ENCODE measurements at places on chromosomes 7 and 10.

DNA sequence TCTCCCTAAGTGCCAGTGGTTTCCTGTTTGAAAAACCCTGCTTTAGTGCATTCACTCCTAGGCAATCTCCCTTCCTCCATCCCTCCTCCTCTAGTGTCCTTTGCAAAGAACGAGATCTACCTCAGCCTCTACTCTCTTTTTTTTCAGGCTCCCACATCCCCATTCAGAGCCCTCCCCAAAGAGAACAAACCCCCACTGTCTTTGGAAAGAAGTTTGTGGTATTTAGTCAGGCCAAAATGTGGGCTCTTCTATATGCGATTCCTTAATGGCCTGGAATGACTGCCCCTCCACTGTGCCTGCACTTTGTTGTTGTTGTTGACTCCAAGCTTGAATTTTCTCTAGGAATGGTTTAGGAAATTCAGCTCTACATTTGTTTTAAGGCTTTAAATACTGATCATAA lies 36.3 kb downstream of the PALS2 start:
- DNase-seq: no peak

DNA sequence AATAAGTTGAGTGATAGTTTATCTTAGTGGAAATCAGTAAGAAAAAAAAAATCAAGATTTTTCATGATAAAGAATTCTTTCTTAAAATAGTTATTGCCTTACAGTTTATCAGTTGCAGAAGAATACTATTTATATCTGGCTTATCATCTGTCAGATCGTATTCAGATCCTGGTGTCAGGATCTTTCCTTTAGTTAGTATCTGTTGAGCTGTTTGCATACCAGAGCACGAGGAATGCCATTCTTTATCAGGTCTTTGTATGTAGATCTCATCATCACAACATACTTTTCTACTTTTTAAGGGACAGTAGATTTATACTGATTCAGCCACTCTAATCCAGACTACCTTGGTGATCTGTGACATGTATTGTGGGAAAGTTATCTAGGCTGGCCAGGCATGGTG lies 12.5 kb downstream of the ENO4 start:
- DNase-seq: no peak

GRCh38 chr10:484925-485661 lies 204.4 kb downstream of the DIP2C start:
- DNase-seq: peak; percentile 54

DNA sequence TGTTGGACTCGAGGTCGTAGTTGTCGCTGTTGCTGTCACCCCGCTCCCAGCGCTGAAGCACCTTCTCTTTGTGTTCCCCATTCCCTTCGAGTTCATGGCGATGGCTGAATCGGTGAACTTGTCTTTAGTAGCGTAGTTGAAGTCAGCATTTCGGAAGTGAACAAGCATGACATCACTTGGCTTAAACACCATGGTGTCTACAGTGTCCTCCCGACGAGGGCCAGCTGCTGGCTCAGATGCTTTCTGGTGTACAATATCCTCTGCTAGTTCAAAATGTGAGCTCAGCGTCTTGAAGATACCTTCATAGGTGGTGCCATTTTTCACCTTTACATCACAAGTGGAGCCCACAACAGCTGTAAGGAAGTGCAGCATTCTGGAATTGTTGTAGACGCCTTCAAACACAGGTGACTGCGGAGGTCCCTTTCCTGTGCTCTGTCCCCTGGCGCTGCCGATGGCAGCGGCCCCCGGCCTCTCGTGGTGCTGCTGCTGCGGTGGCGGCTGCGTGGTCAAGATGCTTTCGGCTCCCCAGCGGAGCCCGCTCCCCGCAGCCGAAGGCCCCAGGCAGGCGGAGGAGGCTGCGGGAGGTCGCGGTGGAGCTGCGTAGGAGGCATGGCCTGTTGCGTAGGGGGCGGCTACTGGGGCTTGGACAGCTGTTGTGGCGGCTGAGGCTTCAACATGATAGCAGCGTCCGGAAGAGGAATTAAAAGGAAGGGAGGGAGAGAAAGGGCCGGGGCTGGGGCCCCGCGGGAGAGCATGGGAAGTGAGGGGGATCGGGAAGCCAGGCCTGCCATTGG lies 59.3 kb downstream of the ANKMY2 start:
- DNase-seq: no peak

DNA sequence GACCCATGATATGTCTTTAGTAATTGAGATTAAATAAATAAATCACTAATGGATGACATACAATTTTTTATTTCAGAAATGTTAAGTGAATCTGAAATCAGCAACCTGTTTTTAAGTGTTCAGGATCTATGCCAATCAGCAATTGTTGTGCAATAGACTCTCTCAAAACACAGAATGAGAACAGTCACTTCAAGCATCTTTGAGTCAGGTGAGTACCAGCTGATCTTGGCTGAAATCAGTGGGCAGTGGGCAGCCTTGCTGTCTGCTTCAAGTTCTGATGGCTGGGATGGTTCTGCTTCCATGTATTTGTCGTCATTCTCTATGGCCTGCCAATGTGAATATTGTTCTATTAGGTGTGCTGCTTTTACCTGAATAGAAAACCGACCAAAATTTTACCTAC lies 82.3 kb upstream of the NRG3 start:
- DNase-seq: no peak

- DNase-seq: peak; percentile 55
Measured at GRCh38 chr7:6106140-6106904, 75.1 kb downstream of the ANKRD61 start.

DNA sequence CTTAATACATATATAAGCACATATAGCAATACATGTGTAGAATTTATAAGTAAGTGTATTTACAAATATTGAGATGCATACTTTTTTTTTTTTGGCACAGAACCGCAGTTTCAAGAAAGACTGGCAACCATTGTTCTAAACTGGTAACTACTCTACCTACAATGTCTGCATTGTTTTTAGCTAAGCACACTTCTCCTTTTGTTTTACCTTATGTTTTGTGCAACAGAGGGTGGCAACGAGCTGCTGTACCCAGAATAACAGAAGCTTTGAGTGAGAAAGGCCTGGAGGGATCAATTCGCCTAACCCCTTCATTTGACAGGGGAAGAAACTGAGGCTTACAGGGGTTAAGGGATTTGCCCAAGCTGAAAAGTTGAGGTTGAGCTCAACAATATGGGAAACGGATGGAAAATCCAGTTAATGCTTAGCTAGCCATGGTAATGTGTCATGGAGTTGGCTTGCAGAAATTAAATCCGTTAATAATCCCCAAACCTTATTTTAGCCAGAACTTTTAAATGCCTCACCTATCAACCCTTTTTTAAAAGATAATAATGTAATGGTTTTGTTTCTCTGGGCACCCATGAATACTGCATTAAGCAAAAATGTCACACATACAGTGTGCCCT lies 25.5 kb downstream of the FZD1 start:
- DNase-seq: no peak

DNA sequence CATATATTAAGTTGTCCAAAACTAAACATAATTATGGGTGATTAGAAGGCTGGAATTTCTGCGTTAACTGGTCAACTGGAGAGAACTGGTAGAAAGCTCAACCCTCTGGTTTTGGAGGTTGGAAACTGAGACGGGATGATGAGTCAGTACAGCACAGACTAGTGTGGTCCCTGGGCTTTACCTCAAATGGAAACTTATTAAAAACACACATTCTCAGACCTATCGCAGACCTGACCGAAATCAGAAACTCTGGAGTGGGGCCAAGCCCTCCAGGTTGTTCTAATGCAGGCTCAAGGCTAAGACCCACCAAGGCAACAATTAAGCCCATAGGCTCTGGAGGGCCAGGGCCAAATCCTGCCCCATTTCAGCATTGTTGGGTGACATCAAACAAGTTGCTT lies 136.9 kb downstream of the KCNMA1 start:
- no peak for DNase-seq

GRCh38 chr10:69952821-69953221 lies 99.8 kb upstream of the MACROH2A2 start:
- no peak for DNase-seq

GRCh38 chr10:118356628-118357027 lies 14.5 kb upstream of the FAM204A start:
- DNase-seq: no peak

DNA sequence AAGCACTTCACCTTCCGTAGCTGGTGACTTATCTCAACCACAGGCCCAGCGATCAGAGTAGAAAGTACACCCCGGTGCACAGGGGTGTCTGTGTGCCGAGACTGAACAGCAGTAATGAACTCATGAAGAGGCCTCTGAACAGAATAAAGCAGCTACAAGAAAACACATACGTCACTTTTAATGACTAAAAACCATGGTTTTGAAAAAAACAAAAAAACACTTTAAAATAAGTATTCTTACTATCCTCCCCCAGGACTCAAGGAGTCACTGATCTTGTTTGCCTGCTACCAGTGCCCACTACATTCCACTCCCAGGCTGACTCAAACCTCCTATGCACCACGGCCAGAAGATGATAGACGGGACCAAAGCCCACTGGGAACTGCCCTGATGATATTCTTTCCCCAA lies 53.8 kb downstream of the NCAPG2 start:
- DNase-seq: no peak

- DNase-seq: no peak
Measured at GRCh38 chr7:148982654-148983199, 45.6 kb downstream of the PDIA4 start.

DNA sequence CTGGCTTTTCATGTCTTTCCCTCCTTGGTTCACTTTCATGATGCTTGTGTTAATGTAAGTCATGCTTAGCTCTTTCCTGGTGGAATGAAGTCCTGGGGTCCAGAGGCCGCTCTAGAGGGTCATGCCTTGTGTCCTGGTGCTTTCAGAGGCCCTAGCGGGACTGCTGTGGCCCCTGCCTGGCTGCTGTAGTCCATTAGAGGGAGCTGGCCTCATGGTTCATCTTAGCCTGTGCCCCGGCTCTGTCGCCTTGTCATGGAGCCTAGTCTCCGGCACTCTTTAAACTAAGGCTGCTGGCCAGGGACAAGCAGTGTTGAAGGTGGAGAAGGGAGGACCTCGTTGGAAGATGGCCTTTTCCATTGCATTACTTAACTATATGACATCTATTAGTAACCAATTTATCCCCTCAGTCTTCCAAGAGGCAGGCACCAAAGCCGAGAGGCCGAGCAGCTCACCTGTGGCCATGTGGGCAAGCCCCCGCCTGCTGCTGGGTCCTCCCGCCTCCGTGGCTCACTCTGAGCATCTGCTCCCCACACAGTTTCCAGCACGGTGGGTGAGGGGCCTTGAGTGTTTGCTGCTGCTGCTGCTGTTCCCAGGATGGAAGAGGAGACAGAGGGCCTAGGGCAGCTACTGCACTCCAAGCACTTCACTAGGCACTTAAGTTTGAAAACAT lies 5.0 kb upstream of the NDUFB2 start:
- no peak for DNase-seq

- DNase-seq: peak; percentile 11
Measured at GRCh38 chr10:48509974-48510692, 94.7 kb downstream of the ARHGAP22 start.

GRCh38 chr10:61962971-61963370 lies 61.5 kb downstream of the ARID5B start:
- no peak for DNase-seq

- DNase-seq: no peak
Measured at GRCh38 chr7:158495216-158495615, 92.4 kb downstream of the PTPRN2 start.
